ENCODE measurements at places on chromosomes 7 and 10.
A peak's percentile ranks its signal among the peaks of the same experiment; 100 is the strongest.

- DNase-seq, result peak; percentile 45
These were observed 278.6 kb downstream of the ARHGAP12 start for GRCh38 chr10:31650010-31650409.

- peak; percentile 54 for DNase-seq
These were observed 186.2 kb downstream of the ELFN1 start for GRCh38 chr7:1856161-1856887.

DNA sequence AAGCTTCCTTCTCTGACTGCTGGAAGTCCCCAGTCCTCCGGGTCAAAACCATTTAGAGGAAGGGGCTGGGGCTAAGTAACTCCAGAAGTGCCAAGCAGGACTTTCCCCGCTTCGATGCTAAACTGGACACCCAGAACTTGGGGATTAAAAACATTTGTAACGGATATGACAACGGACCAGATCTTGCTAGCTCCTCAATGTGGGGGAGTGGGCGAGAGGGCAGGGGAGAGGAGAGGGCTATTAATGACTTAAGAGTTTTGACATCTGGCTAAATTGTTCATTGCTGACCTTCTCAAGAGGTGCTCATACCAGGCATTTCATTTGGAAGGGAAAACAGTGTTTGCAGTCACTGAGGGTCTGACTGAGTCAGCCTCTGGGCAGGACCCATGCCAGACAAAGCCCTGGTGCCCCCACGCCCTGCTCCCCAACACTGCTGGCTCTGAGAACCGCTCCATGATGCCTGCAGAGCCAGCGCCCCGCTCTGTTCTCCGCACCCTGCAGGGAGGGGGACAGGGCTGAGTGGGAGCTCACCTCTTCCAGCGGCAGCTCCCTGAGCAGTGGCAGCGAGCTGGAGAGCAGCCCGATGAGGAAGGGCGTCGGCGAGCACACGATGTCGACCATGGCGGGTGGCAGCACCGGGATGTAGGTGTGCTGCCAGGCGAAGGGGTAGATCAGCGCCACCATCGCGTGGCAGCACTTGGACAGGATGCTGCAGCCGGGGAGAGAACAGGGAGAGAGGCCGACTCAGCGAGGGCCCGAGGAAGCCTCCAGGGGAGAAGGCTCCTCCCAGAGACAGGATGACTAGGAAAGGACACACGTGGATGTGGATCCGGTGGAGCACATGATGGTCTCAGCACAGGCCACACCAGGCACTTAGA lies 47.7 kb upstream of the MKRN1 start:
- DNase-seq, result no peak

GRCh38 chr10:60388116-60388625 lies 1.5 kb downstream of the ANK3 start:
- DNase-seq, result no peak

GRCh38 chr10:101782811-101783735 lies at the start of gene NPM3:
Gene NPM3 (minus strand): TSS chr10:101783446. CDS start chr10:101783390, 56 bp downstream.
- peak; percentile 89 for DNase-seq

GRCh38 chr7:55574051-55574717 lies 1.9 kb upstream of the VOPP1 start:
- no peak for DNase-seq

DNA sequence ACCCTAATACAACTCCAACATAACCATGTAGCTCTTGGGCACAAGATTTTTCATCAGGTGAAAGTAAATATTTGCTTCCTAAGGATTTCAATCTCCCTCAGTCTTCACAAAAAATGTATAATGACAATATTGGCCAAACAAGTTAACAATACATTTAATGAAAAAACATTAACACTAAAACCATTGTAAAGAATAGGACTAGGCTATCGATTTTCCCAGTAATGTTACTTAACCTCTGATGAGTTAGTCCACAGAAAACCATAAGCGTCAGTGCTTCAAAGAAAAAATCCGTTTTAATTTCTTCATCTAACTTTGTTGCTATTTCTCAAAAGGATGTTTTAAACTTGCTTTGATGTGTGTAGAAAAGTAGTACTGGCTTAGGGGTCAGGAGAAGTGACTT lies 1.2 kb downstream of the ZNF33B start:
- no peak for DNase-seq

GRCh38 chr10:70956029-70956759 lies 67.8 kb upstream of the PCBD1 start:
- DNase-seq, result no peak

DNA sequence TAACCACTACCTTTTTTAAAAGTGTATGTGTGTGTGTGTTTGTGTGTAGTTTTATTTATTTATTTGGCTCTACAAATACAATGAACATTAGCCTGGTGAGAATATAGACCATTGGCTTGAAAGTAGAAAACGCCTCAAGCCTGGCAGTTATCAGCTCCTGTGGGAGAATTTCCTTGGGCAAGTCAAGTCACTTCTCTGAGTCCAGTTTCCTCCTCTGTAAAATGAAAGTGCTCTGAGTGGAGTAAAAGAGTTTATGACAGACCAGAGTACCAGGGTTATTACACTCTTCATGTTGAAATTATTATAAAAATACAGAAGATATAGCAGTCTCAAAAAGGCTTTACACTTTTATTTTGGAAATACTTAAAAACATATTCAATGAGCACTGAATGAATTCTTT lies 10.1 kb upstream of the RHOBTB1 start:
- no peak for DNase-seq

DNA sequence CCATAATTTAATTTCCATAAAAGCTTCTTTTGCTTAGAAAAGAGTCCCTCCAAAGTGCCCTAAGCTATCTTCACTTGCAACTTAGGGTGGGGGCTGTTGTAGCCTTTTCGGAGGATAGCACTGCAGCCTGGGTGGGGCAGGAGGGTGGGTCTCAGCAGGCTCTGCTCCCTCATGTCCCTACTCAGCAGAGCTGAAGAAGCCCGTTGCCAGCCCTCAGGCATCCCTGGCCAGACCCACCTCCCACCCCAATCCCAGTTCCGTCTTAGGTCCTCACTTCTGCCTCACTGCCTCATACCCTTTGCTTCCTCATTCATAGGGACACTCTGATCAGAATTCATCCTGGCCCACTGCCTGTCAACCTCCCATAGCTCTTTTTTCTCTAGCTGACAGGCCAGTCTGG lies 99.8 kb upstream of the ZMIZ1 start:
- no peak for DNase-seq

GRCh38 chr10:125995726-125996304 lies 99.5 kb downstream of the FANK1 start:
- no peak for DNase-seq

- no peak for DNase-seq
These were observed 25.5 kb upstream of the ECHDC3 start for GRCh38 chr10:11716686-11717085.

- no peak for DNase-seq
These were observed 16.6 kb downstream of the COL28A1 start for GRCh38 chr7:7519056-7519455.

GRCh38 chr7:8389593-8390261 lies 43.7 kb upstream of the NXPH1 start:
- DNase-seq, result no peak

DNA sequence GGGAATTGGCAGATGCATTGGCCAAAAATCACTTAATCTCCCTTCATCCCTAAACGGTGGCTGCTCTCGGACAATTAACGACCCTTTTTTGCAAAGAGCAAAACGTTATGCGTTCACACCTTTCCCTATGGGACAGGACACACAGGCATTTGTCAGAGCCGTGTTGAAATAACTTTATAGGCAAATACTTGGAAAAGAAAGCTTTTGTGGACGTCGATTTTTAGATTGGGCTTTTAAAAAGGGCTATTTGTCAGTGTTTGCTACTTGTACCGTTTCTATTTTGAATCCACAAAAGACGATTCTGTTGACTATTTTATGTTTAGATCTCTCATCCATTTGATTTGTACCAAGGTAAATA lies 245.6 kb downstream of the SLC25A13 start:
- DNase-seq, result no peak

GRCh38 chr7:55191161-55191925 lies 172.5 kb downstream of the EGFR start:
- DNase-seq, result no peak

DNA sequence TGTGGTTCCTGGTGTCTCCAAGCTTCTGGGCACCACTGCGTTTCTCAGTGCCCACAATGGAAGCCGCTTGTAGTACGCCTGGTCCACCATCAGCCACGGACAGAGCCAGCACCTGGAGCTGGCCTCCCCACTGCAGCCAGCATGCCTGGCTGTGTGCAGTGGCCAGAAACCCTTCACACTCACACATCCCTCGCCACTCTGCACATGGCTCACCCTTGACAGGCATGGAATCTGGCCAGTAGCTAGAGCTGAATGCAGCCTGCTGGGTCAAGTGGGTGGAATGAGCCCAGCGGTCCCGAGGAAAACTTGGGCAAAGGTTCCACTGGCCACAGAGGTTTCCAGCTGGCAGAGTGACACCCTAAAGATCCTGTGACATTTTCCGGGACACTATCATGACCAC lies 146.0 kb upstream of the ADO start:
- no peak for DNase-seq

DNA sequence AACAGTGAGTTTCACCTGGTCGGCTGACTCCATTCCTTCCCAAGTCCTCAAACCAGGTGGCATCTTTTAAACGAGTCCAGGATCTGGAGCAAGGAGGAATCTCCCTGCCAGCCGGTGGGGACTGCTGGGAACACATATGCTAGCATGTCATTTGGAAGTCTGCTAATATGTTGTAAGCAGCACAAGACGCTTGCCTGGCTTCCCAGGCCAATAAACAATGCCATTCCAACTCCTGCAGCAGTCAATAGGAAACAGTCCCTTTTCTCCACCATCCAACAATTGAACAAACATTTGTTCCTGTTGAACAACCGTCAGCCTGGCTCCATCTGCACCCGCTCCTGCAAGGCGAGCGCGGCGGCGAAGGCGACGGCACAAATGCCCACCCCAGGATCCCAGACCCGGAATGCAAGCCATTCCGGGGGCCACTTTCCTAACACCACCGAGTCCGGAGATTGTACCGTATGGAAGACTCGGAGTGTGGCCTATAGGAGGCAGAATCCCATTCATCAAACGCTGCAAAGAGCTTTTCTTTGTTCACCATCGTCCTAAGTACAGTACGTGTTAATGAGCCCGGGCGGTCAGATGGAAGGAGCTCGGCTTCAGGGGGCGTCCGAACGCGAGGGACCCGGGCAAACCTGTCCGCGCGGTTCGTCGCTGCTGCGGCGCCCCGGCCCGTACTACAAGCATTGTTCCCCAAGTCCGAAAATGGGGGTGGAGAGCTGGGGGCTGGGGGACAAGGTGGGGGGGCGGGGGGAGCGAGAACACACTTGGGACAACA lies 1.6 kb downstream of the FAM53B start:
- peak; percentile 75 for DNase-seq

DNA sequence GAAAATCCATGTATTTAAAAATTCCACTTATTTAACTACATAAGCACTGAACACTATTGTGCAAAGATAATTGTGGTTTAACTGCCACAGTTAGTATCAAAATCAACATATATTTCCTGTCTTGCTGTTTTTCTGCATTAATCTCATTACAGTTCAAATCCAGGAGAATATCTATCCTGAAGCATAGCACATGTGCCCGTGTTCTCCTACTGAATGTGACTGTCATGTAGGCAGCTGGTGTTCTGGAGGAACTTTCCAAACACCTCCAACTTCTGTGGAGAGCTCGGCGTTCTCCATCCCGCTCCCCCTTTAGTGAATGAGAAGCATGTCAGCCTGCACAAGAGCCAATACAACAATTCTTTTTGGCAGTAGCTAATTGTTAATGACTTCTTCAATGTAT lies 76.4 kb upstream of the IKZF1 start:
- DNase-seq, result no peak

DNA sequence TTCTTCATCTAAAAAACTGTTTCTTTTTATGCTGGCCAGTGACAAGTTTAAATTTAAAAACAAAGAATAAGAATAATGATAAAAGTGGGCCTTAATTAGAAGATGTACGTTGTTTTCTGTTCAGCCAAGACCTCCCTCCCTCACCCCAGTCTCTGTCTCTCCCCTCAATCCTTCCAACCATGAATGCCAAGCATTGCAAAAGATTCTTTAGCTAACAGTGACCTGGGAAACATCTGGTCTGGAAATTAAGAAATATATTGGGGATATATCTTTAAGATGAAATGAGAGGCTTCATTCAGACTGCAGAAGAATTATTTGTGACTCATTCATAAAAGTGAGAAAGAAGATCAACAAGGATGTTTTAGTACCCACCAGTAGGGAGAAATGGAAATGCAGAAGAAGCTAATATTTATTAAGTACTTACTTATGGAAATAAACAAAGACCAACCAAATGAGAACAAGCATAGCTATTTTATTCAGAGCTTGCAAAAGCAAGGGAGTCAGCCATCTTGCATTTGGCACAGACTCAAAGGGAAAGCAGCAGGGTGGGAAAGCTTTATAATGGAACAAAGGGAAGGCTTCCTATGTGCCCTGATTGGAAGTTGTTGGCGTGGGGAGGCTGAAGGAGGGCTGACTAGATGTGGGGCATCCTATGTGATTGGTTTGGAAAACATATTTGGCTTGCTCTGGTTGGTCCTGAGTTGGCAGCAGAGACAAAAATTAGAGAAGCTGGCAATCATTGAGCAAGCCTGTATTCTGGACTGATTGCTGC lies 595.4 kb upstream of the GHITM start:
- DNase-seq, result peak; percentile 12

DNA sequence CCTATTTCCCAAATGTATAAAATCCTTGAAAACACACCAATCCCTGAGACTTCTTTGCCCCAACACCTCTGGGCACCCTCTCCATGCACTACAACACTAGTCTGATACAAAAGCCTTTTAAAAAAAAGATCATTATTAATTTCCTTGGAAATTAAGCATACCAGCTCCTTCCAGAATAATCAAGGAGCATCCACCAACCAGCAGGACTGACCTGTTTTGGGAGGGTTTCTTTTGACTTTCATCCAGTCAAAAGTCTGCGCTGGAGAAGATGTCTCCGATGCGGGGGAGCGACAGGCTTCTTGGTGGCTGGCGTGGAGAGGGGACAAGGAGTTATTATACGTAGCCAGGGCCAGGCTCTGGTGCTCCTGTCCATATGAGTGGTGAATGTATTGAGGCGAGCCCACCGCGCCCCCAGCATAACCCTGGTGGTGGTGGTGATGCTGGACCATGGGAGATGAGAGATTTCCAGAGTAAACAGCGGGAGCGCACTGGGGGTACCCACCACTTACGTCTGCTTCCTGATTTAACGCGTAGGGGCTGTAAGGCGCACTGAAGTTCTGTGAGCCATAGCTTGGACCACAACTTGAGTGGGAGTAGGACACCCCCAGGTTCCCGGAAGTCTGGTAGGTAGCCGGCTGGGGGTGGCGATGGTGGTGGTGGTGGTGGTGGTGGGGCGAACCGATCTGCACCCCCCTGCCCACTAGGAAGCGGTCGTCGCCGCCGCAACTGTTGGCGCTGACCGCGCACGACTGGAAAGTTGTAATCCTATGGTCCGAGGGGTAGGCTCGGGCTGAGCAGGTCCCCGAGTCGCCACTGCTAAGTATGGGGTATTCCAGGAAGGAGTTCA lies 527 bp downstream of the HOXA1 start:
- peak; percentile 49 for DNase-seq

DNA sequence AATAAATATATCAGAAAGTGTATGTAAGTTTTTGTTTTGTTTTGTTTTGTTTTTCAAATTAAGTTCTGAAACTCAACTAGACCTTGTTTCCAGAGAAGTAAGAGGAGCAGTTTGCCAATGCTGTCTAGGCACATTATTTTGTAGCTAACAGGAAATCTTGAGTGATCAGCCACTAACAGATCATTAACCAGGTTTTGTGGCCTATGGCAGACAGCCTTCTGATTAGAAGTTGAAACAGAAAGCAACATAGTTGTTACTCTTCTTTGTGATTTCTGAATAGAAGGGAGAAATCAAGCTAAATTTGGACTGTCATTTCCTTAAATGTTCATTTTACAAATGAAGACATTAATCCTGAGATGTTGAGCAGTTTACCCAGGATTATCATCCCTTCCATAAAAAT lies 142.6 kb downstream of the PLXDC2 start:
- no peak for DNase-seq

Measured in retina (tissue), 1 donor.